Kidney epithelial cell (primary cell): ENCODE measurements at places on chromosomes 3 and 15. TPM values are rescaled to one million over a fixed set of nuclear protein-coding genes. Genes with fewer than 3 reads are reported as not detected.

SLC12A1 gene
- not detected in 2 replicates for total RNA-seq

IL12A gene
- 0.75 and 2.3 TPM in 2 replicates for total RNA-seq

NR2E3 gene
- not detected in 2 replicates for total RNA-seq

CKMT1A gene
- 6.5 and 8.8 TPM in 2 replicates for total RNA-seq

PROK2 gene
- total RNA-seq = not detected in 2 replicates

- no peak for DNase-seq
Measured at GRCh38 chr3:131328721-131329120, 52.9 kb upstream of the NUDT16 start.

- DNase-seq = no peak
Measured at GRCh38 chr15:41886741-41887140, 7.1 kb downstream of the SPTBN5 start.

DNA sequence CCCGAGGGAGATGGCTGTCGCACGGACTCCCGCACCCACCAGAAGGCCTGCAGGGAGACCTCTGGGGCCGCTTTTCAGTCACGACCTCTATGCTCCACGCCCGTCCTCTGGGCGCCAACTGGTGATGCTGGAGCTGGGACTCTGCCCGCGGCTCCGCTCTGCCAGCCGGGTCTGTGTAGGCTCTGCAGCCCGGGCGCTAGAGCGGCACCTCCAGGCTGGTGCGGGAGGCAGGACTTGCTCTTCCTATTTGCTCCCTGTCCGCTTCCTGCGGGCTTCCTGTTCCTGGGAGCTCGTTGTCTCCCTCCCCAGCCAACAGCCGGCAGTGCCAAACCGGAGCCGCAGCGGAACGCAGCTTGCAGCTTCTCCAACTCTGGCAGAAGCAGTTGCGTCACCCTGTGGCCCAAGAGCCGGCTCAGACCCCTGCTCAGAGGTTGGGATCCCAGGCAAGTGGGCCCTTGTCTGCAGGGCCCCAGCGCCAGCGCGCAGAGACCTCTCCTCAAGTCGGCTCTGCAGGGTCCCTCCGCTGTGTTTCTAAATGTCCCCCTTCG, 285.9 kb downstream of the XXYLT1 start:
- no peak for DNase-seq

DNA sequence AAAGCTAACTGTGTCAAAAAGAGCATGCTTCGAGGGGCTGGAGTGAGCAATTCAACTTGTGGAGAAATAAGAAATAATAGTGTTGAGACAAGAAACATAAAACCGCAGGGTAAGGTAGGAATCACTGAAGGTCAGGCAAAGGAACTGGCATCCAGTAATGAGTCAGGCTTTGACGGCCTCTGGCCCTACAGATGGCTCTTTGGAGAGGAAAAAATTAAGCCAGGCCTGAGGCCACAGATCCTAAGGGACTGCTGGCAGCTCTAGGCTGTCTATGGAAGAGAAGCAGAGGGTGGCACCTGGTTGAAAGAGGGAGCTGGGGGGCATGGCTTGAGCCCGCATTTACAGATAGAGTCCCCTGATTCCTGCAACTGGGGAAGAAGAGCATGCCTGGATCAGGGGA, 28.6 kb upstream of the ZSCAN2 start:
- no peak for DNase-seq

DNA sequence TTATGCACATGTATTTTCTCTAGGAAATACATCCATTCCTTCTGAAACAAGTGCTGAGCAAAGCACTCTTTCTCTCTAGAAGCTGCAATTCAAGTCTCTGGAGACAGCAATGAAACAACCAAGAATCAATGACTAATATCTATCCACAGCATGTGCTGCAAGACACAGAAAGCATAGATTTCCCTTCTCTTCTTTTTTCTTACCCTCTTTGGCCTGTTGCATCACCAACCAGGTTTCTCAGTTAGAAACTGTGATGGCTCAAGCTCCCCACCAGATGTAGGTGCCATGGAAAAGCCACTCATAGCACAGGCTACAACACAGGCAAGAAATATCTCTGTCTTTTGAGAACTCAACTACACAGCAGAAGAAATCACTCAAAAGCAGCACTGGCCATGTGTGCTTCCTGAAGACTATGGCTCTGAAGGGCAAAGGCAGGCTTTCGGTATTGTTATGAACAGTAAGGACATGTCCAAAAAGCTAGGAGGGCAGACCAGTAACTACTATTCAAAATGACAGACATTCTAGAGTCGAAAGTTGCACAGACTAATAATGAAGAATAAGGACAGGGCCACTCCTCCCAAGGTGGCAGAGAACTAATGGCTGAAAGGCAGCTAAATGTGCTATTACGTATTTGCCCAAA, 15.5 kb downstream of the ZDHHC3 start:
- DNase-seq = no peak

DNA sequence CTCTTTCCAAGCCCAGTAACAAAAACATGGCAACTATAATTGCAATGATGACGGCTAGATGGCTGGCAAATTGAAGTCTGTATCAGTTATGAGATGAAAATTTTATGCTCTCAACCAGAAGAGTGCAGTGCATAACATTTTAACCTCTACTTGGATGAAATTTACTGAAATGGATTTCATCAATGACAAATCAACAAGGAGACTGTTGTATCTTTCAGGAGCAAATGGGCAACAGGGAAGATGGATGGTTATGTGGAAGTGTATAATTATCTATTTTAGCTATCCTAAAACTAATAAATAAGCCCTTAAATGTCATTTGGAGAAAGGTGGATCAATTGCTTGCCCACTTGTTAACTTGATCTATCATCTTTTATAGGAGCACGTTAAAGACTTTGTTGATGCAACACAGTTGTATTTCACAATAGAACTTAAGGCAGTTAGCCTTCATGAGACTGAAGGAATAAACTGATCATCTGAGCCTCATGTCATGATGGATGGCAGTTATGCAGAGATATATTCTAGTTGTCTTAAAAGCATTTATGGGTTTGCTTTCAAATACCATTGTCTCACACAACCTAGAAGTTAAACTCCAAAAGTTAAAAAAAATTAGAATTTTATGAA, 315.1 kb upstream of the TBC1D5 start:
- no peak for DNase-seq

DNA sequence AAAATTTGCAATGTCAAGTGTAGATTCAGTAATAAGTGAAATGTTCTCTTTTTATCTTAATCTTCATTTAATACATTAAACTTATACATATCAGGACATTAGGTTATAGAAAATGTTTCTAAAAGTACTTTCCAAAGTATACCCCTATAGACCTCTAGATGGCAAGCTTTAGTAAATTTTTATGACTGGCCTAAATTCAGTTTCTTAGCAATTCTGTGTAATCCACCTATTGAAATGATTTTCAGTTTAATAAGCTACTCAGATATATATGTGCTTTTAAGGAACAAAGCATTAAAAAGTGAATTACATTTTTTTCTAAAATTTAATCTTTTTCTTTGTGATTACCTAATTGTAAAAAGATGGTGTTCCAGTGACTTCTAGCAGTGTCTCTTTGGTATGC, 342.2 kb downstream of the GBE1 start:
- DNase-seq = no peak

GRCh38 chr15:90138071-90138833, 36.0 kb upstream of the IDH2 start:
- no peak for DNase-seq

DNA sequence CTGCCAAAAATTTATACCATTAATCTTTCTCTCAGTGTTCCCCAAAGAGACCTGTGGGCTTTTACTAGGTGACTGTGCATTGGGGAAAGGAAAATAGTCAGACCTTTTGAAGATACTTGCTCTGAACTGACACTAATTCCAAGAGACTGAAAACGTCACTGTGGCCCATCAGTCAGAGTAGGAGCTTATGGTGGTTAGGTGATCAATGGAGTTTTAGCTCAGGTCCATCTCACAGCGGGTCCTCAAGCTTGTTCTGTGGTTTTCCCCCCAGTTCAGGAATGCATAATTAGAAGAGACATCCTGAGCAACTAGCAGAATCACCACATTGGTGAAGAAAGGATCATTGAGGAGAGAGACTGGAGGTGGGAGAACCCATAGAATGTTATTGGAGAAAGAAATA, 134.7 kb downstream of the SV2B start:
- DNase-seq = no peak

- DNase-seq = no peak
Measured at GRCh38 chr15:55420171-55420866, 12.0 kb downstream of the PIERCE2 start.

DNA sequence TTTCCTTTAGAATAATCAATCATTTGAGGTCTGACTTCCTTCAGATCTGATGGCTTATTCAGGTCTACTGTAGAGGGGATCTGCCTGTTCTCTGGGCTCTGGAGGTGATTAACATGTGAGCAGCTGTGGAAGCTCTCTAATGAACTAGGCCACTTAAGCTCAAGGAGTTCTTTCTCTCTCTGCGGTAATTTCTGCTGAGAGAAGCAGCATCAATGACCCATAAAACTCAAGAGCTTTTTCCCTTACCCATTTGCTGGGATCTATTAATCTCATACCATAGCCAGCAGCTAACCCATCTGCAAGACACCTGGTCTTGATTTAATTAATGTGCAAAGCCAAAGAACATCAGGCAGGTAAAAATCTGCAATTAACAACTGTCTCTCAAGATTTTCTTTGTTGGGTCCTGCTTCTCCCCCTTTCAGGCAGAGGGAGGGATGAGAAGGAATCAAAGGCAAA, 73.2 kb upstream of the DLG1 start:
- no peak for DNase-seq

DNA sequence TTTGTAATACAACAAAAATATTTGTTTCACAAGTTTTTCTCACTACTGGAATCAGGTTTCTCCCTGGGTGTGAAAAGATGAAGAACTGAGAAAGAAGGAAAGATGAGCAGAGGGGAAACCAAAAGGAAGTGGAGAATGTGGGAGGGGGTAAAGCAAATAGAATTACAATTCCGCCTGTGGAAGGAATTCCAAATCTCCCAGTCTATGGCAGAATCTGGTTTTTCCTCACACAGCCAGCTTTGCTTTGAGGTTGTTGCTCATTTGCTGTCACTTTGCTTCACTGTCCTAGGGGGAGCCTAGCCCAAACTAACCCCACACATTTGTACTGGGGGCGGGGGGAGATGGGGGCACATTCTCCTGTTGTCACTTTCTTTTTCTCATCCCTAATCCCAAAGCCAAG, 43.9 kb downstream of the RPL22L1 start:
- DNase-seq = no peak

- no peak for DNase-seq
Measured at GRCh38 chr15:34259566-34259965, 34.8 kb downstream of the EMC4 start.

- DNase-seq = no peak
Measured at GRCh38 chr3:89114841-89115223, 7.4 kb downstream of the EPHA3 start.

- no peak for DNase-seq
Measured at GRCh38 chr15:26739791-26740190, 33.1 kb downstream of the GABRB3 start.

DNA sequence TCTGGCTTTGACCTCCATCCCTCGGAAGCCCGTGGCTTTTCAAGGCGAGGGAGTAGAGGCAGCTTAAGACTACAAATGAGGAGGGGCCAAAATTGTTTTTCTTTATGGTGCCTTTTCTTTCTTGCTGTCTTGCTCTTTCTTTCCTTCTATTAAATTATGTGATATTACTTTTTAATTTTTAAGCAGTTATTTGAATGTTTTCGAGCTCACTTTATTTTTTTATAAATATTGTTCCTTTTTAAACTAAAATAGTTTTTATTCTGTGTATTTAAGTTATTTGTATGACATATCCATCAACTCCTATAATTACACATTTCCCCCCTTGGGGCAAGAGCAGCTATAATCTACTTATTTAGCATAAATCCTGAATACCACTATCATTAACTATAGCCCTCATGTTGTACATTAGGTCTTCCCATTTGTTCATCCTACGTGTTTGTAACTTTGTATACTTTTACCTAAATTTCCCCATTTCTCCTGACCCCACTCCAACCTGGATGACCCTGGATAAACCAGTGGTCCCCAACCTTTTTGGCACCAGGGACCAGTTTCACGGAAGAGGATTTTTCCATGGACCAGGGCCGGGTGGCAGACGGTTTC, 622 bp upstream of the PLSCR1 start:
- DNase-seq = no peak
